ENCODE measurements at places on chromosomes 5 and 9. TPM values are rescaled to one million over a fixed set of nuclear protein-coding genes. Genes with fewer than 3 reads are reported as not detected.

DNA sequence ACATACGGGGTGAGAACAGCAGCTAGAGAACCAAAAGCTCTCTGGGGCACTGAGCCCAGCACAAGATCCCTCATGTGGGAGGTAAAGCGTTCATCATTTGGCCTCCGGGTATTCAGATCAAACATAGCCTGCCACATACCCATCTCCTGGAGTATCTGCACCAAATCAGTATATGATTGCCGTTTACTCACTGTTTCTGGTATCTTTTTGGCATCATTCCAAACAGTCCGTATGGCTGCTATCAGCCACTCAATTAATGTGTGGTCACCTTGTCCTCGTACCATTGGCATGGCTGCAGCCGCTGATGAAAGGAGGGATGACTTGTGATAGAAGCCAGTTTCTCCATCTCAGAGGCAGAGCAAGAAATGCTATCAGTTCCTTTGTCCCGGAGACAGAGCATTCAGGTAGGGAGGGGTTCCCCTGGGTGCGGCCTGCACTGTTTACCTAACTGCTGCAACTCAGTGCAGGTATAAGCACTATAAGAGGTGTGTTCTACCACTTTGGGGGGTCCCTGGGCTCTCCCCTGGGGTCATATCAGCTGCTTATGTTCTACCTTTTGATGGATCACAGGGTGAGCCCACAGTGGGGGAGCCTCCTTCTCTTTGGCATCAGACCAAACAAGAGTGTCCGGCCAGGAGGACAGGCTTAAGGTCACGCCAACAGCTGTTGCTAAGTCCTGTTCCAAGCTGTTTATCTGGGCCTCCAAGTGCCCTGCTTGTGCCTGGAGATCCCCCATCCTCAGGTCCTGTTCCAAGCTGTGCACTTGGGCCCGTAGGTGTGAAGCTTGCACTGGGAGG, 9.4 kb downstream of the DMAC1 start:
- no peak for DNase-seq

DNA sequence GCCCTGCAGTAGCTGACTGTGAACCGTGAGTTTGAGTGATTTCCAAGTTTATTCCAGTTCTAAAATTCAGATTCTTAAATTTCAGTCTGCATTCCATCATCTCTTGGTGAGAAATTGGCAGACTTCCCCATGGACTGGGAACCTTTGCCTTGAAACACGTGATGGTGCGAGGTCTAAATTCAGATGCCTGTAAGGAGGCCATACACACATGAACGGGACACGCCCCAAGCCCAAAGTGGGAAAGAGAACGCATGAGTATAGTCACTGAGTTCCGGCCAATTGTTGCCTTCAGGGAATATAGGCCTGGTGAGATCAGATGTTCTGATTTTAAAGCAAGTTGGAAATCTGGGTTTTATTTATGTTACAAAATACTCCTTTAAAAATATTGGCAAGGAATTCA, 1084.4 kb upstream of the WWC1 start:
- DNase-seq: no peak

DNA sequence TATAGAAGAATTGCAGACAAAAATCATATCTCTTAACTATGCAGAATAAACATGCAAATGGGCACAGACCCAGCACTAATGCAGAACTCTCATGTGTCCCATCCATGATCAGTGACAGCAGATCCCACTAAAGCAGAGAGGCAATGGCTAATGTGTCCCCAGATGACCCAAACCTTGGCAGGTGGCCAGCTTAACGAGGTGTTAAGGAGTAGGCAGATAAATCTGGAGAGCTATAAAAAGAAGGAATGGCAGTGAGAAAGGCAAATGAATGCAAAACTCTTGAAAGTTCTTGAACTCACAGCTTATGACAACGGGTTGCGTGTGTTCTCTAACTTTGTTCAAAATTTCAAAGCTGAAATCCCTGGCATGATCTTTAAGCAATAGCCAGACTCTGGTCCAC, 265.4 kb downstream of the RASEF start:
- DNase-seq: no peak

The SWI5 gene
- total RNA-seq: 15.9 TPM

GRCh38 chr5:36462295-36463021, 143.9 kb upstream of the SLC1A3 start:
- DNase-seq: no peak

The UBE2D2 gene
- total RNA-seq: 174 TPM

GRCh38 chr5:35644543-35644942, 26.9 kb downstream of the SPEF2 start:
- no peak for DNase-seq

- no peak for DNase-seq
Measured at GRCh38 chr5:125564317-125564975, 818.0 kb upstream of the ZNF608 start.

- DNase-seq: no peak
Measured at GRCh38 chr5:26121338-26121737, 917.0 kb downstream of the CDH9 start.

DNA sequence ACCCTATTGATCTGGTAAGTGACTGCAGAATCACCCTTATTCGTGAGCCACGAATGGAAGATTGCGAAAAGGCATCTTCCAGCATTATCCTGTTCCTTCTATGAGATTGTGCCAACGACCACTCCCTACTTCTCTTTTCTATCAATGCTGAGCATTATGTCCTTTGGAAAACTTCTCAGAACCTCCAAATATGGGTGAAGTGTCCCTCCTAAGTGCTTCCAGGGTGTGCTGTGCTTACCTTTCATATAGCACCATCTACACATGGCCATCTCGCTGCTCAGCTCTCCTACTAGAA, 14.7 kb upstream of the LCP2 start:
- DNase-seq: no peak

DNA sequence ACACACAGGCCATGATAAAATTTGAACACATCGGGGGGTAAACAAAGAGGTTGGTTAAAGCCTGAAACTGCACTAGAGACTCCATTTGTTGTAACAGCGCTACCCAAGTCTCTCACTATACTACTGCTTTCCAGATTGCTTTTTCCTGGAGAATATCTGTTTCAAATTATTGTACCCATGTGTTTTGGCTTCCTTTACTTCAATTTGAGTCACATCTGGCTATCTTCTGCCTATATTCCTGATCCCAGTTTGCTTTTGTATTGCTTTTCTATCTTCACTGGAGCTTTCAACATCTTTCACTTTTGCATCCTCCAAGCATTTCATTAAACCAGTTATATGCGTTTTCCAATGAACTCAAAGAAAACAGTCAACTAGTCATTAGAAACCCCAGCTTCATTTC, 404.7 kb downstream of the MLLT3 start:
- DNase-seq: no peak

GRCh38 chr9:106846857-106847256, 16.1 kb upstream of the ZNF462 start:
- no peak for DNase-seq

The XRCC4 gene
- 14.8 TPM for total RNA-seq

GRCh38 chr5:133147411-133147810, 95.6 kb downstream of the HSPA4 start:
- DNase-seq: no peak

The PFN3 gene
- not detected for total RNA-seq

GRCh38 chr5:39665328-39665727, 240.5 kb upstream of the DAB2 start:
- no peak for DNase-seq

- DNase-seq: no peak
Measured at GRCh38 chr5:53424686-53425615, 55.5 kb upstream of the FST start.

- DNase-seq: no peak
Measured at GRCh38 chr5:176614805-176615478, 5.0 kb upstream of the GPRIN1 start.

GRCh38 chr5:181170237-181170825, 22.9 kb downstream of the OR2V2 start:
- DNase-seq: no peak

The CDH6 gene
- not detected for total RNA-seq

The F2RL2 gene
- not detected for total RNA-seq

DNA sequence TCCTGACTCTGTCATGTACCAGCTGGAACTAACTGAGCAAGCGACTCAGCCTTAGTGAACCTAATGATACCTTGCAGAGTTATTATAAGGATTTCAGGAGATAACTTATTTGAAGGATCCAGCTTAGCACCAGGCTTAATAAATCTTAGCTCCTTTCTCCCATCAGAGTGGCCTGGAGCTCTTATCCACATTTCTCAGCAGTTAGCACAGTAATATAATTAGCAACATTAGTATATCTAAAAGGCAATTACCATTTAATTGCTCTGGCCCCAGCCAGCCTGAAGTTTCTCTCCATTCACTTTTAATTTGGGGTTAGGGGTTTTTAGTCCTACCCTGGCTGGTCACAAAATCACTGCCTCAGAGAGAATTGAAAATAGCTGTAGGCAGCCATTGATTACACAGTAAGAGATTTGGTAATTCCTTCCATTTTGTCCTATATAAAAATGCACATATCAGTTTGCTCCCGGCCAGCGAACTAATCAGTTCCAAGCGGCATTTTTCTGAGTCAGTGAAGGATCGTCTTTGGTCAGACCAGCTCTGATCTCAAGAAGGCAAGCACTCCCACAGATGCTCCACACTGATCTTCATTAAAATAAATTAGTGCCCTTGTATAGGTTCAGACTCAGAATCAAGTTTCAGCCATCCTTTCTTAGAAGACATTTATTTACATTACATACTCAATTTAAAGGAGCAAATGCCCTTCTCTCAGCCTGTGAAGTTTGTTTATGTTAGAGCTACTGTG, 56.6 kb downstream of the SNCAIP start:
- DNase-seq: no peak

The GPR151 gene
- not detected for total RNA-seq

GRCh38 chr5:1723957-1724821, 75.4 kb downstream of the MRPL36 start:
- DNase-seq: no peak

DNA sequence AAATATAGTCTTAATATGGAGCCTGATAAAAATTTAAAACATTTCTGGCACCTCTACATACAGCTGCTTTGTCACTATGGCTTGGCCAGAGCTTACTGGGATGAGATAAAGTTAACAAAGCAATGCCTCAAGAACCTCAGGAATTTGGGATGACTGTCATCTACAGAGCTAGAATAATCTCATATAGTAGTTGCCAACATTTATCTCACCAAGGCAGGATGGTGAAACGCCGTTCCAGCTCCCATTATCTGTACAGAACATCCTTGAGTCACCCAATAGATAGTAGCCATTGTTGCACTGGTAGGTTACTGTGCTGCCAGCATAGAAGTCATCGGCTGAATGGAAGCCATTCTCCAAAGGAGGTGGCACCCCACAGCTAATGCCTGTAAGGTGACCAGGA, 94.6 kb upstream of the TXNDC8 start:
- no peak for DNase-seq

DNA sequence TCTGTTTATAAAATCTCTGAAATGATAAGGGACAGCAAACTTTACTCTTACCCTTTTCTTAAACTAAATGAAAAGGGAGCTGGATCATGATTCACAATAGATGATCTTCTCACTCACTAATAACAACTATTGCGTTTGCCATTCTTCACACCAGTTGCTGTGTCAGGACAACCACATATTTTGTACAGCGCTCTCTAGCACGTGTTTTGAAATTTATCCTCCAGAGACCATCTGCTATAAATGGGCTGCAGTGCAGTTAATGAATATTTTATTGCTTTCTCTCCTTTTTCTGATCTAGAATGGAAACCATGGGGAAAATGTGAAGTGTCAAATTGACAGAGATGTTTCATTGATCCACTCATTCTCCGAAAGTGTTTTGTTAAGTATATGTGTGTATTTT, 258.4 kb upstream of the CCNH start:
- DNase-seq: no peak

DNA sequence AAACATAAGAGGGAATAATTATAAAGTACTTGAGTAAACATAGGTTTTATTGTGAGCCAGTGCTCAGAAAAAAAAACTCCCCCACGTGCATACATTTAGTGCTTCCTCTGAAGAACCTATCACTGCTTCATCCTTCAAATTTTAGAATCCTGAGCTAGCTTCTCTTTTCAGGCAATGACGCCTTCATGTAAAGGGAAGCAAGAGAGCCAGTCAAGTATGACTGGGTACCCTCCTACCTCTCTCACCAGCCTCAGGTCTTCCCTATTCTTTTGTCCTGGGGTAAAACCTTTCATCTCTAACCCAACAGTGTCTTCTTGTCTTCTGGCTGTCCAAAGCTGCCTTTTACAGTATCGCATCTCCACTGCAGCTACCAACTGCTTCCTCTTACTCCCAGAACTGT, 32.0 kb downstream of the PLPP1 start:
- no peak for DNase-seq

The ZNF454 gene
- not detected for total RNA-seq

- DNase-seq: no peak
Measured at GRCh38 chr9:4614627-4615026, 47.5 kb upstream of the PLPP6 start.

The NEUROG1 gene
- not detected for total RNA-seq

DNA sequence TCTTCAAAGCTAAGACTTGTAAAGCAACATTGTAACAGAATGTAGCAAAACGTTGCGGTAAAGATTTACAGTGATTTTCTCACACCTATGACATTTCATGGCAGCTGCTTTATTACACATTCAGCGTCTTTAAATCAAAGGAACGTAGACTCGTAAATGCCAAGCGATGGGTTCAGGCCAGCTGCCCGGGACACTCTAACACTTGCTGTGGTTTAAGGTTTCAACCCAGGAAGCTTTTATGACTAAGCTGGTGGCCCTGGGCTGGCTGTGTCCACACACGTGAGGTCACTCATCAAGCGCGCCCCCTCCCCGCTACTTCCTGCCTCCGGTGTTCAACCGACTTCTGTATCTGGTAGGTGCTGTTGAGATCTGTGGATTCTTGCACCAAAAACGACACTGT, 2.5 kb downstream of the SLC6A18 start:
- no peak for DNase-seq

- DNase-seq: no peak
Measured at GRCh38 chr5:124234022-124234769, 512.2 kb downstream of the ZNF608 start.

DNA sequence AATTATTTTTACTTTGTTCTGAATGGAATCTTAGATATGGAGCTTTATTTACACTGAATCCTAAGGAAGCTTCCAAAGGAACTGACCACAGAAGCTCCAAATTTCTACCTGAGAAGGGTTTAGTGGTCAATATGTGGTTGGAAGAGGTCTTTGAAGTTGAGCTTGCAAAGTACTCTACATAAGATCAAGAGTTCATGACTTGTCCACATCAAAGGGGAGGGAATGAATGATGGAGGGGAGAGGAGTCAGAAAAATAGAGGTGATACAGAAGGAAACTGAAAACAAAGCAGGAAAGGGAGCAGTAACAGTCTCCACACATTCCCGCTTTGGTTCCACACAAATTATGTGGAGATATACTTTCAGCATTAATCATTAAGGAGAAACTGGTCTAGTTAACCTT, 450.9 kb downstream of the HINT1 start:
- no peak for DNase-seq
